Right ventricle myocardium superior (tissue), 1 donor: ENCODE measurements at places on chromosomes 3 and 15.

- DNase-seq = no peak
These were observed 73.4 kb upstream of the TP63 start for GRCh38 chr3:189557824-189558223.

GRCh38 chr15:69000725-69001503 lies 13.6 kb upstream of the NOX5 start:
- no peak for DNase-seq

DNA sequence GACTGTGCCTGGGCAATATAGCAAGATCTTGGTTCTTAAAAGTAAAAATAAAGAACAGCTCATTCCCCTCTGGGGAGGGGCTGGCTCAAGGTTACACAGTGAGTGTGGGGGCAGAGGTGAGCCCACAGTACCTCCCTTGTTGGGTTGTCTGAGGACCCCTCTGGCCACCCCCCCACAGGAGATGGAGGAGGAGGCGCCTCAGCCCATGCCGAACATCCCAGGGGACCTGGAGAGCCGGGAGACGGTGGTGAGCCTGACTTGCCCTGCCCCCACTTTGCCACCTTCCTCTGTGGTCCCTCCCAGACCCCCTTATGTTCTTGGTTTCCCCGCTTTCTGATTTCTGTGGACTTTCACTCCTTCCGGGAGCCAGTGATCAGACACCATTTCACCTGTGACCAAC lies 28.7 kb downstream of the NGRN start:
- no peak for DNase-seq

DNA sequence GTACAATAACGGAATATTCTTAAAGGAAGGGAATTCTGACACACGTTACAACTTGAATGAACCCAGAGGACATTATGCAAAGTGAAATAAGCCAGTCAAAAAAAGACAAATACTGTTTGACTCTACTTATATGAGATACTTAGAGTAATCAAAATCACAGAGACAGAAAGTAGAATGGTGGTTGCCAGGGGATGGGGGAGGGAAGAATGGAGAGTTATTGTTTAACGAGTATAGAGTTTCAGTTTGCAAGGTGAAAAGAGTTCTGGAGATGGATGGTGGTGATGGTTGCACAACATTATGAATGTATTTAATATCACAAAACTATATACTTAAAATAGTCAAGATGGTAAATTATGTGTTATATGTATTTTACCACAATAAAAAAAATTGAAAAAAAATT lies 112.9 kb upstream of the ARHGEF3 start:
- DNase-seq = no peak

- no peak for DNase-seq
These were observed 519.8 kb upstream of the GOLIM4 start for GRCh38 chr3:168615493-168616020.

DNA sequence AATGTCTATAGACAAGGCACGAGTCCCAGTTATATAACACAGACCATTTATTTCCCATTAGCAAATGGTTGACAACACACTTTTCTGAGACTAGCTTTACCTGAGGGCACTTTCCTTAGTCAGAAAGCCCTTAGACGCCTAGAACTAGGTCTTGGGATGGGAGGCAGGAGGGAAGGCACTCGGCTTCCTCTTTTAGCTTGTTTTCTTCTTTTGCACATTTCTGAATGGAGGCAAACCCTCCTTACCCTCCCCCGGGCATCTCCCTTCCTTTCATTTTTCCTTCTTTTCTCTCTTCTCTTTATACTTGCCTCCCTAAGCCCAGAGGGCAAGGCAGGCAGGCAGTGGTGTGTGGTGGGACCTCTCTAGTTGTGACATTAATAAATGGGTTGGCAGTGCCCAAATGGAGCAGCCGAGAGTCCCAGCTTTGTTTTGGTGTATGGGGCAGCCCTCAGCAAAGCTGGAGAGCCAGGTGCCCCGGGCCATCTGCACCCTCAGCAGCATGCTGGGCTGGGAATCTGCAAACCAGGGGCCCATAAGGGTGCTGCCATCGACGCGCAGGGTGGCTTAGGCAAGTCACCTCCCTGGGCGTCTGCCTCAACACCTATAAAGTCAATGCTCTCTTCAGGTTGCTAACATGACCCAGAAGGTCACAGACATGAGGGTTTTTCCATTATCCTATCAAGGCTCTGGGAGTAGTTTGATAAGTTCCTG lies 21.1 kb upstream of the BCL2L10 start:
- DNase-seq = no peak

DNA sequence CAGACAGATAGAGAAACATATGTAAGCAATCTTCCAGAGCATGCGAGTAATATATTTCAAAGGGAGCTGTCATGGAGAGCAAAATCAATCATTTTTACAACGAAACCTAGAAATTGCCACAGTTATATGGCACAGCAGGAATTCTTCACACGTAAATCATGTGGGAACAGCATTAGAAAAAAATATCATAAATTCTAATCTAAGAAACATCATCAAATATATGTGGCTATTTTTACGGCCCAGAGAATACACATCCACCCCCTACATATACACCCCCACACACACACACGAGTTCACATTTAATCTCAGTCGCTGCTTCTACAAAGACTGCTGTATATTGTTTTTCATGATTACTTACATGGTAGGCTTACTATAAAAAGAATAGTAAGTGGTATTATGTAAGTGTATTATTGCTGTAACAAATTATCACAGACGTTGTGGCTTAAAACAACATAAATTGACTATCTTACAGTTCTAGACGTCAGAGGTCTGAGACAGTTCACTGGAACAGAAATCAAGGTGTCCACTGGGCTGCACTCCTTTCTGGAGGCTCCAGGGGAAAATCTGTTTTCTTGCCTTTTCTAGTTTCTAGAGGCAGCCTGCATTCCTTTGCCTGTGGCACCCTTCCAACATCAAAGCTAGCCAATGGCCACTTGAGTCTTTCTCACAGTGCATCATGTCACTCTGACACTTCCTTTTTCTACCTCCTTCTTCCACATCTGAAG lies 363.3 kb downstream of the ULK4 start:
- DNase-seq = no peak

- DNase-seq = no peak
These were observed 15.0 kb downstream of the TIGIT start for GRCh38 chr3:114308830-114309229.

GRCh38 chr3:4665197-4665596 lies 172.0 kb downstream of the ITPR1 start:
- no peak for DNase-seq

- no peak for DNase-seq
These were observed 253.7 kb downstream of the ULK4 start for GRCh38 chr3:41708176-41708575.

GRCh38 chr15:85718981-85719380 lies 75.7 kb downstream of the KLHL25 start:
- DNase-seq = no peak

DNA sequence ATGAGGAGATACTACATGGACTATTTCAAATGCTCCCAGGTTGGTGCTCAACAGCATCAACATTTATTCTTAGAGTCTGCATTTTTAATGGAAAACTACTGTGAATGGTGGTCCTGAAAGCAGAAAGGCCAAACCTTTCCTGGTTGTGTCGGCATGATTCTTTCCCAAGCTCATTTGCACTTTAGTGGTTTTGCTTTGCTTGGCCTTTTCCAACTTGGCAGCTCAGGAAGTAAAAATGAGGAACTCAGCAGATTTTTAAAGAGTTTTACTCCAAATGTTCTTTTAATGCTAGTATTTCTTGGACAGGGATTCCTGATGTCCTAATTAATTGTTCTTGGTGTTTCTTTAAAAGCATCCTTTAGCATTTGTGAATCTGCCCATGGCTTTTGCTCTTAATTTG lies 197.4 kb downstream of the SLC9A9 start:
- no peak for DNase-seq

DNA sequence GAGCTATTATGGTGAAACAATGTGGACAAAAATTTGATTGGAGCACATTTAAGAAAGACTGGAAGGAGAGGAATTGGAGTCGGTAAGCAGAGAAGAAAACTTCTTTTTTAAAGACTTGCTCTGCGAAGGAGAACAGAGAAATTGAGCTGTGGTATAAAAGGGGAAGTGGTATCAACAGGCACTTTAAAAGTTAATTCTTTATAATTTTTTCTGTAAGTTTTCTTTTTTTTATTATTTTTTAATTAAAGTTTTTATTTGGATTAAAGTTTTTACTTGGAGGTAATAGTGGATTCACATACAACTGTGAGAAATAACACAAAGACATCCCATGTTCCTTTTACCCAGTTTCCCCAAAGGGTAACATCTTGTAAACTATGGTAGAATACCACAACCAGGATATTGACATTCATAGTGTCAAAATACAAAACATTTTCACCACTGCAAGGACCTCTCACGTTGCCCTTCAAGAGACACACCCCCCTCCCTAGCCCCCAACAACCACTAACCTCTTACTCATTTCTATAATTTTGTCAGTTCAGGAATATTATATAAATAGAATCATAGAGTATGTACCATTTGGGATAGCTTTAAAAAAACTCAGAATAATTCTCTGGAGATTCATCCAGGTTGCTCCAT lies 33.8 kb upstream of the XIRP1 start:
- no peak for DNase-seq

DNA sequence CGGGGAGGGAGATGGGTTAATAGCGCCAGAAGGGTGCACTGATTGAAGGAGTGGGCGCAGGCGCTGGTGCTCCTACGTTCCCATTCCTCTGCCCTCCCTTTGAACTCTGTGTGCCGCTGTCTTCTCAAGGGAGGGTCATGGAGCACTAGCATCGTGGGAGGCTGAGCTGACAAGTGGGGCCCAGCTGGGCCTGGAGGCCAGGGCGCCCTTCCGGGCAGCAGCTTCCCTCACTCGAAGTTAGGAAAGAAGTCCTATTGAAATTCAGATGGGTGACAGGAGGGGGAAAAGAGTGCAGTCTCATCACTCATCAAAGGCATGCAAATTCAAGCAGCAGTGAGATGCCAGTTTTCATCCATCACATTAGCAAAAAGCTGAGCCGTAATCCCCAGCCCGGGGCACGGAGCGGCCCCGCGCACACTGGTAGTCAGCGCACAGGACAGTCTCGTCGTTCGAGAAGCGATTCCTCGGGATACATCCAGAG lies 128.2 kb downstream of the LRRK1 start:
- no peak for DNase-seq

GRCh38 chr3:60497902-60498301 lies 753.4 kb downstream of the FHIT start:
- DNase-seq = no peak

DNA sequence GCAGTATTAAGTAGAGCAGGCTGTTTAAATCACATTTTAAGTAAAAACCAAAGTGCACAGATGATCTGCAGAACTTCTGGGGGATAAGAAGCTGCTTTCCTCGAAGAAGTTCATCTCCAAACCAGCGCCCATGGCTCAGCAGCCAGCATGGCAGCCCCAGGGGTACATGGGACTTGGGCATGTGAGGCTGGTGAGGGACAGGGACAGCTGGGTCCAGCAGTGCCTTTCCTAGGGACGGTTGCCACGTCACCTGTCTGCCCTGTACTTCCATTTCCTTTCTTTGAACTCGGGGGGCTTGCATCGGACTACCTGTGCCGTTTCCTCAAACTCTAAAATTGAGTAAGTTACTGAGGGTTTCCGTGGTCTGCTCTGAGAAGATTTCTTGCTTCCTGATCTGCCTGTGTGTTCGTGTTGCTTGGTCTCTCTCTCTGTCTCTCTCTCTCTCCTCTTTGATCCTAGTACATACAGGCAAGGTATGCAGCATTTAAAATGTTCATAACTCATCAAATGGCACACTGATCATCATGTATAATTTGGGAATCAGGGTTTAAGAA lies 67.6 kb downstream of the IGF1R start:
- DNase-seq = no peak

DNA sequence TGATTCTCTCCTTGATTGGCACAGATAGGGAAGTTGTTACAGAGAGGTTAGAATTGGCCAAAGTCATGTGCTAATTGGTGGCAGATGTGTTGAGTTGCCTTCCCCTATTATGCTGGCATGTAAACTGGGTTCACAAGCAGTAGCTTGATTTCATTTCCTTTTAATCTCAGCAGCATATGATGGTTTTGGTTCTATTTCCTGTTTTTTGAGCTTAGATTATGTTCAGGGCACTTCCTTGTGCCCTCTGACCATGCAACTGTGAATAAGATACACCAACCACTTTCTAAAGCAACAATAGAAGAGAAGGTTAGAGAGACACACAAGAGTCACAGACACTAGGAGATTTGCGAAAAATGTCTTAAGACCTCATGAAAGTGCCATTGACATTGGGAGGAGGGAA lies 16.5 kb downstream of the HPS3 start:
- no peak for DNase-seq

GRCh38 chr3:20846832-20847231 lies 660.8 kb upstream of the SGO1 start:
- DNase-seq = no peak

GRCh38 chr15:73482166-73482565 lies 39.2 kb downstream of the REC114 start:
- no peak for DNase-seq

DNA sequence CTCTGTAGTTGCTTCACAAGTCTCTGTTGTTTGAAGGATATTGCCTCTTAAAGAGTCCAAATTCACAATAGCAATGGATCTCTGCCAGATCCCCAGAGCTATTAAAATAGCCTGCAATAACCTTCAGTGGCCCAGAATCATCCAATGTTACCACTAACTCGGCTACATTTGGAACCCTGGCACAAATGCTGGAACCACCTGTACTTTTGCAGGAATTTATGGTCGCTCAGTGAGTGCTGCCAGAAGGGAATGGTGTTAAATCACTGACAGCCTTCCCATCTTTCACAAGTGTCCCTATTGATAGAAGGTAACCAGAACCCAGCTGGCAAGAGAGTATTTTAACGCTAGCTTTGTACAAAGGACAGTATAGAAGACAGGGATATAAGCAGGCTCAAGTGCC lies 298.8 kb upstream of the PLSCR5 start:
- DNase-seq = no peak

GRCh38 chr3:4533489-4534443 lies 40.6 kb downstream of the ITPR1 start:
- DNase-seq = peak; percentile 66

DNA sequence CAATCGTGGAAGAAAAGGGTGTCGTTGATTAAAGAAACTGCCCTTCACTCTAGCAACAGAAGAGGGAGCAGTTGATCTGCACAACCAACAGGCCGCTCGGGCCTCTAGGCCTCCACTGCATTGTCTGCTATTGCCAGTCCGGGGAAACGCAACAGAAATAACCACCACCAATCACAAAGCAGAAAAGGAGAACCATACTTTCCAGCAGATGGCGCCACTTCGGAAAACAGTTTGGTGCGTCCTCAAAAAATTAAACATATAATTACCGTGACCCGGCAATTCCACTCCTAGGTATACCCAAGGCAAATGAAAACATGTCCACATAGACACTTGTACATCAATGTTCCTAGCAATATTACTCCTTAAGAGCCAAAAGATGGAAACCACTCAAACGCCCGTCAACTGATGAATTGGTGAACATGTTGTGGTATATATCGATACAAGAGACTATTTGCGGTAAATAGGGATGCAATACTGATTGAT lies 154.1 kb downstream of the TJP1 start:
- peak; percentile 65 for DNase-seq

DNA sequence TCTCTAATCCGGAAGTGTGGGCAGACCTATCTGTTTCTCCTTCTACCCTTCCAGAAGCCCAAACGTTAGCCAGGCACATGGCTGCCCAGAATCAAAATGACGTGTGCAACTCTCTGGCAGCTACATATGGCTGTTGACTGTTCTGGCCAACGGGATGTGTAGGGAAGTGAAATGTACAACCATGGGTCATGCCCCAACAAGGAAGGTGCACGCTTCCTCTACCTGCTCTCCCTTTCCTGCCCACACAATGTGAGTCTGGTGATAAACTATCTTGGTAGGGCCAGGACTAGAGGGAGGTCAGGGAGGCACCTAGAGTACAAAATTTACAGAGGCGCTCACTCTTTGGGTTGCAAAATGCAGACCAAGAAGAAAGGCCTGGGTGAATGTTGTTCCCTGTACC lies 495.9 kb upstream of the PROK2 start:
- no peak for DNase-seq
